PC-9 (cell line): ENCODE measurements at places on chromosomes 12 and 14. TPM values are rescaled to one million over a fixed set of nuclear protein-coding genes. Genes with fewer than 3 reads are reported as not detected.

DNA sequence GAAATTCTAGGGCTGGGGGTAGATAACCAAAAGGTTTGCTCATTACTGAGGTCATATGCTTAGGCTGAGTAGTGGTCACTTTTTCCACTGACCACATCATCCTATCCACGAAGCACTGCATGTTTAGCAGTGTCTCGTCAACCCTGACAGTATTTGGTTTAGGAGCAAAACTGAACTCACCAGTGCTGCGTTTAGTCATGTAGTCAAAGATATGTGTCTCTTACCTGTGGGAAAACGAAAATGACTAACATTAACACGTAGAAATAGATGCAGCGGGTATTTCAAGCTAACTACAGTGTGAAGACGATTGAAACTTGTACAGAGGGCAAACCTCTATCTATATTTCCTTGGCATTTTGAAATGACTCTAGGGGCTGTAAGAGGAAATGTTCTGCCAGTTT, 34.6 kb downstream of the MTHFD1 start:
- peaks cover 33% of the 10 kb centered on the region for H3K36me3 ChIP-seq
- H3K4me1 ChIP-seq, result peaks cover 11% of the 10 kb centered on the region
- DNase-seq, result no peak
- no peak overlapping the region for H3K27ac ChIP-seq

DNA sequence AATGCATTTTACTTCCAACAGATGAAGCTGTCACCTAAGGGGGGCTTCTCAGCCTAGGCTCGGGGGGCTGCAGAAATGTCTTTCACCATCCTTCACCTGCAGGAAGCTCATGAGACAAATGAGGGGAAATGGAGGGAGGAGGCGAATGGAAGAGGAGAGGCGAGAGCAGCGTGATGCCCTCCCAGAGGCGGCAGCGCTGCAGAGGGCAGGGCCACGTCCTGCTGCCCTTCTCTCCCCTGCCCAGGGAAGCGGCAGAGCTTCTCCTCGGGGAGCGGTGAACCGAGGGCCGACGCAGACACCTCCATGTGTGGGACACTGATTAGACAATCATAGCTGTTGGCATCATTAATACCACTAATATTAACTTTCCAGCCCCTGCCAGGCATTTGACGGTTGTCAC, 78.3 kb downstream of the SERPINA3 start:
- H3K4me1 ChIP-seq, result no peaks in the 10 kb centered on the region
- DNase-seq, result no peak
- H3K27ac ChIP-seq, result no peak overlapping the region

The TAS2R31 gene
- total RNA-seq, result 3.1 and 3.5 TPM in 2 replicates

- no peaks in the 10 kb centered on the region for H3K36me3 ChIP-seq
- no peak overlapping the region for H3K4me3 ChIP-seq
- no peaks in the 10 kb centered on the region for H3K27me3 ChIP-seq
- no peak overlapping the region for H3K27ac ChIP-seq
These were observed 10.8 kb upstream of the PSMA6 start for GRCh38 chr14:35281341-35281740.

DNA sequence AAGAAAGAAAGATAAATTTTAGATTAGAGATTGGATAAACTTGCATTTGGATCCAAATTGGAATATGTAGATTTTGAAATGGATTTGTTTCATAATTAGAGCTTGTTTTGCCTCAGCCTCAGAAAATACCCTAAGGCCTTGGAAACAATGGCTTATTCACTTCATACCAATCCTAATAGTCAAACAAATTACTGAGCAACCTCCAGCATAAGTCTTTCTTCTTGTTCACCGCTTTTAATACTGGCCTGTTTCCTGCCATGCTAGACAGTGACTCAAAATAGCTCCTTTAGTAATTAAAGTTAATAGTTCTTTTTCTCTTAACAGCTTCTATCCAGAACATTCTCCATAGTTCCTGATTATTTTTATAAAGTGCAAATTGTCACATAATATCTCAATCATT, 110.9 kb upstream of the DNM1L start:
- peak overlapping the region; percentile 84 for H3K27ac ChIP-seq
- peak; percentile 25 for DNase-seq
- no peak overlapping the region for H3K4me3 ChIP-seq
- H3K36me3 ChIP-seq, result no peaks in the 10 kb centered on the region

DNA sequence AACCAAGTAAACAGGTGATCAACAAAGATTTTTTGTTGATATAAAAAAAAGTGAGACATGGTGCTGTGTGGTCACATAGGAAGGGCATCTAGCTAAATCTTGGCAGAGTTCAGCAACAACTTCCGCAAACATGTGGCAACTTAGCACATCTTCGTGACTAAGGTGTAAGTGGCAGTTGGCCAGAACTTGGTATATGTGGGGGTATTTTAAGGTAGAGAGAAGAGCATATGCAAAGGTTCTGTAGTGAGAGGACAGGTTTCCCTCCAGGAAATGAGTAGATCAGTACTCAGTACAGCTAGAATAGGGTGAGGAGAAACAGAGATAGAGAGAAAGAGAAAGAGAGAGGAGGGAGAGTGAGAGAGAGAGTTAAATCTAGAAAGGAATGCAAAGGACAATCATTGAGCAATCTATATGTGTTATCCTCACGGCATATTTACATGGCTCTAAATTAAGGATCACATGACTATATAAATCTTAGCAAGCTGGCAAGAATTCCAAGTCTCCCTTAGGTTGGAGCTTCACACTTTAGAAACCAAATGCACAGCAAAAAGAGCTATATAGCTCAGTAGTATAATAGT, 227.7 kb upstream of the HMGA2 start:
- DNase-seq, result no peak
- peaks cover 9% of the 10 kb centered on the region for H3K4me1 ChIP-seq
- no peaks in the 10 kb centered on the region for H3K27me3 ChIP-seq
- H3K36me3 ChIP-seq, result no peaks in the 10 kb centered on the region
- no peak overlapping the region for H3K27ac ChIP-seq
- no peak overlapping the region for H3K4me3 ChIP-seq

DNA sequence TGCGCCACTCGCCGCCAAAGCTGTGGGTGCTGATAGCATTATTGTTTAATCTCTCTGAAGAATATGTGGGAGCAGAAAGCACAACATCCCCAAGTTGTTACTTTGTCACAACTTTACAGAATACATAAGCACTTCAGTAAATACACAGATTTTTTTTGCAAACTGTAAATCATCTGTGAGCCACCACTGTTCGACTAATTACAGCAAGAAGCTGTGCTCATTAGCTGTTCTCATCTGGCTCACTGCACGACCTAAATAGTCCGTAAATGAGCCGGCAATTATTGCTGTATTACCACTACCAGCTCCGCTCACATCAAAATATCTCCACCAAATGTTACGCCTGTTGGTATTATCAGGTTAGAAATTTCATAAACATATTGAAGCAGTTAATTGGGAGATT, 228.9 kb upstream of the PRKD1 start:
- no peak overlapping the region for H3K4me3 ChIP-seq
- DNase-seq, result no peak

The NKX2-1 gene
- not detected in 2 replicates for total RNA-seq
